A673 (cell line): ENCODE measurements at places on chromosomes 2 and 18. TPM values are rescaled to one million over a fixed set of nuclear protein-coding genes. Genes with fewer than 3 reads are reported as not detected.
A peak's percentile ranks its signal among the peaks of the same experiment; 100 is the strongest.

L3MBTL4 gene
- total RNA-seq, result not detected in 2 replicates

RAB6C gene
- not detected in 2 replicates for total RNA-seq

HOXD4 gene
- 30.8 and 34.3 TPM in 2 replicates for total RNA-seq

LYPD6 gene
- 0.54 and 1.8 TPM in 2 replicates for total RNA-seq

DSG4 gene
- total RNA-seq, result not detected in 2 replicates

SKA1 gene
- 37.3 and 41.8 TPM in 2 replicates for total RNA-seq

GRCh38 chr2:231117922-231118613 lies 6.8 kb downstream of the HTR2B start:
- no peaks in the 10 kb centered on the region for H3K27me3 ChIP-seq
- H3K27ac ChIP-seq, result no peak overlapping the region
- DNase-seq, result no peak
- H3K4me1 ChIP-seq, result peaks cover 11% of the 10 kb centered on the region
- H3K4me3 ChIP-seq, result no peak overlapping the region

DNA sequence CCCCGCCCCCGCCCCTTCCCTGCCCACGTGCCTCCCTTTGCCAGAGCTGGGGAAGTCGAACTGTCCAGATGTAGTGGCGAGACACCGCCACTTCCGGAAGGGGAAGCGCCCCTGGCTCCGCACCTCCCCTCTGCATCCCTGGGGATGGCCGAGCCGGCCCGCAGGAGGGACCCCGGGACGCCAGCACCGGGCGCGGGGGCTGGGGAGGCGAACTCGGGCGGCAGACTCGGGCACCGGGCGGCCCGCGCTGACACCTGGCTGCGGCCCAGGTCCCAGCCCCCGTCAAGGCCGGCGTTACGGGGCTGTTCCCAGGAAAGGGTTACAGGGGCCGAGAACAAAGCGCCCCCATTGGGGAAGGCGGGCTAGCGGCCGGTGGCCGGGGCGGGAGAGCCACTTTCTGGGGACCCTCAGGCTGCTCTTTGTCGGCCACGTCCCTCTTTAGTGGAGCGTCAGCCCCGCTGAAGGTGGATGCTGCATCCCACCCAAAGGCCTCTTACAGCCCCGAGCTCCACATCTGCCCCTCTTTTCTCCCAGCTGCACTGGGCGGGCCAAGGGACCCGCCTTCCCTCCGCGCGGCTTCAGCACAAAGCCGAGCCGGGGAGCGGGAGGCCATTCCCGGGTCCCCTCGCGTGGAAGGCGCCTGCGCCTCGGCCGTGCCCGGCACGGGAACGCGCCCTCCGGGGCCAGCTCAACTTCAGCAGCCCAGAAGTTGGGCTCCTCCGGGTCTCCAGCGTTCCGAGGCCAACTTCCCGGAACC lies 1.3 kb downstream of the SDC1 start:
- peak overlapping the region; percentile 57 for H3K4me3 ChIP-seq
- DNase-seq, result peak; percentile 49
- H3K4me1 ChIP-seq, result peaks cover 5% of the 10 kb centered on the region
- H3K36me3 ChIP-seq, result no peaks in the 10 kb centered on the region
- H3K27ac ChIP-seq, result no peak overlapping the region

- H3K4me3 ChIP-seq, result no peak overlapping the region
- H3K27me3 ChIP-seq, result no peaks in the 10 kb centered on the region
- no peak overlapping the region for H3K27ac ChIP-seq
- H3K4me1 ChIP-seq, result no peaks in the 10 kb centered on the region
- no peaks in the 10 kb centered on the region for H3K36me3 ChIP-seq
- DNase-seq, result no peak
These were observed 120.0 kb upstream of the FSIP2 start for GRCh38 chr2:185618625-185619024.

- no peaks in the 10 kb centered on the region for H3K36me3 ChIP-seq
- H3K4me1 ChIP-seq, result no peaks in the 10 kb centered on the region
- DNase-seq, result no peak
- H3K27me3 ChIP-seq, result peaks cover 29% of the 10 kb centered on the region
These were observed 20.8 kb downstream of the PTPN18 start for GRCh38 chr2:130376433-130377293.

DNA sequence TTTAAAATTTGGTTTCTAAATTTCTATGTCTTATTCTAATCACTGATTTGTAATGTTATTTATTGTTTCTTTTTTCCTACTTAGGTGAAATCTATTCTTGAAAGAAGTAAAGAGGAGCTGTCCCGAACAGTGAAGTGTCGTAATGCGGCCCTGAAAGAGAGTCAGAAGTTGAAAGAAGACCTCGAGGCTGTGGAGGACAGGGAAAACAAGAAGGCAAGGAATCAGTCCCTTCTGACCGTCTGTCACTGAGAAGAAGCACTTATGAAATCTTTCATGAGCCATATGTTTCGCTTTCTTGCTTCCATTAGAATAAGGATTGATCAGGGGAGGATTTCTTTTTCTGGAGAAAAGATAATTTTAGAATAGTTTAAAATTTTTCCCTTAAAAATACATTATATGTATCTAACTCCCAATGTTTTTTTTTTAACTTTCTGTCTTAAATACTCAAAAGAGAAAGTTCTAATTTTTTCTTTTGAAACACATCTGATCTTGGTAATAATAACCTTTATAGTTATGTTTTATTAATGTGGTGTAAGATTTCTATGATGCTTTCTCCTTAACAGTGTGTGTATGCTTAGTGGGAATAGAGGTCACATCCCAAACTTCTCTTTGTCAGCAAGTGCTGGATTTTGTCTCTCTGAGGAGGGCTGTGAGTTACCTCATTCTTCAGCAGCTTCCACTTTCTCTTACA lies 79.0 kb downstream of the CCDC150 start:
- H3K4me3 ChIP-seq, result no peak overlapping the region
- H3K36me3 ChIP-seq, result peaks cover 16% of the 10 kb centered on the region
- no peaks in the 10 kb centered on the region for H3K4me1 ChIP-seq
- no peaks in the 10 kb centered on the region for H3K27me3 ChIP-seq
- no peak overlapping the region for H3K27ac ChIP-seq

- no peak overlapping the region for H3K4me3 ChIP-seq
- no peaks in the 10 kb centered on the region for H3K36me3 ChIP-seq
- no peak overlapping the region for H3K27ac ChIP-seq
- no peaks in the 10 kb centered on the region for H3K4me1 ChIP-seq
- no peaks in the 10 kb centered on the region for H3K27me3 ChIP-seq
These were observed 451.1 kb upstream of the NETO1 start for GRCh38 chr18:73318739-73319479.

DNA sequence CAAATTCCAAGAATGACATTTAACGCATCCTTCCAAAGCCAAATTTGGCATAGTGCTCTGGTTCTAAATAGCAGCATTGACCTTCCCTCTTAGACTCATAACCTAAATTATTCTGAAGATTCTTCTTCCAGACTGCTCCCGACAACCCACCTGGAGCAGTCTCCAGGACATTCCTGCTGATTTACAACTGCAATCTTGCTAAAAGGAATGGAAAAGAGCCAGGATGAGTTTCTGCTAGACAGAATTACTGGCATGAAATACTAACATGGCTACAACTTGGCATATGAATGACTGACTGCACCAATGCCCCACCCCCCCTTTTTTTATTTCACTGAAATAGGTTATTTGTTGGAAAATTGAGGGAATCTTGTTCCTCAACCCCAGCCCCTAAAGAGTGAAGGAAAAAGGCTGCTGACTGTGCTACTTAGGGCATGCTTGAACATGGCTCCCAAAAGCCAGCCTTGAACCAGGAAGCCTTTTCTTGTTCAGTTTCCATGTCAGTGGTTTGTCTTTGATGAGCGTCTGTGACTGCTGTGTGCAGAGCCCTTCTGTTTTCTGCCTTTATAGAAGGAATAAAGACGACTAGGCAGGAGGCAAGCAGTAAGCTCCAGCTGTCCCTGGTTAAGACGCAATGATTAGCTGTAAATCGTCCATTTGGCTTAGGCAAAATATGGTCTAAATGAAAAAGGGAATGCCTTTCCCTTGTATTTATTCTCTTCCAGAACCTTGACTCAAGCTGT lies 47.4 kb upstream of the ITGB6 start:
- no peaks in the 10 kb centered on the region for H3K4me1 ChIP-seq
- H3K27me3 ChIP-seq, result no peaks in the 10 kb centered on the region
- H3K4me3 ChIP-seq, result no peak overlapping the region
- no peaks in the 10 kb centered on the region for H3K36me3 ChIP-seq

DNA sequence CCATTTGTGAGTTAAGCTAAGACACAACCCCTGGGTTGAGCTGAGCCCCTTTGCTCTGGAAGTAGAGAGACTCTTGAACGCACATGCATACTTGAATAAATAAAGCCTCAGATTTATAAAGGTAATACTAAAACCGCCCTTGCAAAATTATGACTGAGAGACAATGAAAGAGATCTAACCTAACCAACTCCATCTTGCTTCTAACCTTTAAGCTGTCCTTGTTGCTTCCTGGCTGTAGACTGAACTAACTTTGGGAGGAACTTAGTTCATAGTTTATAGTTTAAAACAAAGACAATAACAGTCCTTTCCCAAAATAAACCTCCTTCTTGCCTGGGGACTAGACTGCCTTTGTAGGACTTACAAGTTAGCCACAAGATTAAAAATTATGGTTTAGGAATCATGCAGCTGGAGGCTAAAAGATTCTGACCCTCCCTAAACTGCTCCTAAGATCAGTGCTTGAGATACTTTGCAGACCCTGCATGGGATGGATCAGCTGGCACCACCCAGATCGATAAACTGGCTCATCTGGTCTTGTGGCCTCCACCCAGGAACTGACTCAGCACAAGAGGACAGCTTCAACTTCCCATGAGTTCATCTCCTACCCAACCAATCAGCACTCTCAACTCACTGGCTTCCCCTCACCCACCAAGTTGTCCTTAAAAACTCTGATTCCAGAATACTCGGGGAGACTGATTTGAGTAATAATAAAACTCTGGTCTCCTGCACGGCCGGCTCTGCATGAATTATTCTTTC lies 240.2 kb upstream of the SLC14A2 start:
- H3K27me3 ChIP-seq, result no peaks in the 10 kb centered on the region
- no peak overlapping the region for H3K4me3 ChIP-seq
- DNase-seq, result no peak
- no peak overlapping the region for H3K27ac ChIP-seq

GRCh38 chr2:98554116-98554861 lies 54.0 kb downstream of the COA5 start:
- no peak for DNase-seq
- no peak overlapping the region for H3K4me3 ChIP-seq
- no peak overlapping the region for H3K27ac ChIP-seq
- H3K36me3 ChIP-seq, result peaks cover 12% of the 10 kb centered on the region
- no peaks in the 10 kb centered on the region for H3K4me1 ChIP-seq

- H3K27ac ChIP-seq, result no peak overlapping the region
- H3K36me3 ChIP-seq, result no peaks in the 10 kb centered on the region
- no peak overlapping the region for H3K4me3 ChIP-seq
- peaks cover 5% of the 10 kb centered on the region for H3K27me3 ChIP-seq
- no peaks in the 10 kb centered on the region for H3K4me1 ChIP-seq
These were observed 480.1 kb upstream of the TCF4 start for GRCh38 chr18:56067969-56068671.

GRCh38 chr2:11889101-11889850 lies 142.8 kb downstream of the LPIN1 start:
- H3K27me3 ChIP-seq, result no peaks in the 10 kb centered on the region
- H3K4me1 ChIP-seq, result no peaks in the 10 kb centered on the region
- no peak overlapping the region for H3K27ac ChIP-seq
- H3K36me3 ChIP-seq, result no peaks in the 10 kb centered on the region
- no peak overlapping the region for H3K4me3 ChIP-seq

GRCh38 chr2:223855426-223855825 lies 18.0 kb upstream of the AP1S3 start:
- no peaks in the 10 kb centered on the region for H3K36me3 ChIP-seq
- H3K4me3 ChIP-seq, result no peak overlapping the region
